Panc1 (cell line): ENCODE measurements at places on chromosomes 5 and 9. TPM values are rescaled to one million over a fixed set of nuclear protein-coding genes. Genes with fewer than 3 reads are reported as not detected.

The FOXE1 gene
- 0.82 TPM for total RNA-seq

The NEUROG1 gene
- total RNA-seq = not detected

The C8G gene
- 2.9 TPM for total RNA-seq

The EQTN gene
- not detected for total RNA-seq

The GAPVD1 gene
- 48.6 TPM for total RNA-seq

The HAVCR2 gene
- not detected for total RNA-seq

The KCNMB1 gene
- total RNA-seq = not detected

The PDZD2 gene
- 0.10 TPM for total RNA-seq

The MARCHF11 gene
- total RNA-seq = not detected

The HTR4 gene
- total RNA-seq = not detected

The GHR gene
- total RNA-seq = 0.05 TPM

The TYRP1 gene
- 0.23 TPM for total RNA-seq

The SLC36A3 gene
- total RNA-seq = not detected

The LCN1 gene
- not detected for total RNA-seq

The JAK2 gene
- total RNA-seq = 2.3 TPM

The PCDHB12 gene
- total RNA-seq = 0.44 TPM

The TTC39B gene
- 1.6 TPM for total RNA-seq

The XRCC4 gene
- 12.5 TPM for total RNA-seq

The CD274 gene
- total RNA-seq = 0.21 TPM

The C9orf85 gene
- 8.0 TPM for total RNA-seq

The MSMP gene
- total RNA-seq = 1.4 TPM

The TAF11L10 gene
- not detected for total RNA-seq

The ECSCR gene
- total RNA-seq = not detected

The TMEM232 gene
- total RNA-seq = 0.21 TPM

The DAB2 gene
- total RNA-seq = 1.7 TPM

The CLIC3 gene
- total RNA-seq = 6.2 TPM

The PRLR gene
- 0.46 TPM for total RNA-seq

The ZNF474 gene
- total RNA-seq = not detected

The SYK gene
- 0.28 TPM for total RNA-seq

The MRRF gene
- total RNA-seq = 28.4 TPM

The CTNND2 gene
- total RNA-seq = 1.0 TPM
